ENCODE measurements at places on chromosomes 13 and 19.

GRCh38 chr13:27619728-27620376, 477 bp downstream of the LNX2 start:
- no peak for DNase-seq
- H3K4me1 ChIP-seq, result peaks cover 27% of the 10 kb centered on the region
- H3K27ac ChIP-seq, result peak overlapping the region; percentile 96
- no peaks in the 10 kb centered on the region for H3K27me3 ChIP-seq
- peak overlapping the region; percentile 90 for H3K4me3 ChIP-seq
- H3K36me3 ChIP-seq, result no peaks in the 10 kb centered on the region

DNA sequence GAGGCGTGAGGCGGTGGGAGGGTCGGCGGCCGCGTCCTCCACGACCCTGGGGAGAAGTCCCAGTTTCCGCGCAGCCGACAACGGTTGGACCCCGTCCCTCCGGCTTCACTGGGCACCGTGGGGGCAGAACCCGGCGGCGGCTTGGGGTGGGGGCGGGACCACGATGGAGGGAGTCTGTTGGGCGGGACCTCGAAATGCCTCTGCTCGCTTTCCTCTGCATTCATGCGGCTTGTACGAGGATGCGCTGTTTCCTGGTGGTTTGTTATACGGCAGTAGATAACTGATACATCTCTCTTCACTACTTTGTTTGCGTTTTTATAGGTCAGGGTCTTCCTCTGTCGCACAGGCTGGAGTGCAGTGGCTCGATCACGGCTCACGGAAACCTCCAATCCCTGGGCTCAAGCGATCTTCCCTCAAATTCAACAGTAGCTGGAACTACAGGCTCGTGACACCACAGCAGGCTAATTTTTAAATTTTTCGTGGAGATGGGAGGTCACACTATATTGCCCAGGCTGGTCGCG, 24.6 kb upstream of the ZNF846 start:
- H3K36me3 ChIP-seq, result no peaks in the 10 kb centered on the region
- H3K27ac ChIP-seq, result peak overlapping the region; percentile 95
- no peaks in the 10 kb centered on the region for H3K27me3 ChIP-seq
- peak overlapping the region; percentile 85 for H3K4me3 ChIP-seq

GRCh38 chr19:8684001-8684902, 14.3 kb downstream of the ACTL9 start:
- no peak overlapping the region for H3K27ac ChIP-seq
- H3K4me1 ChIP-seq, result no peaks in the 10 kb centered on the region
- H3K4me3 ChIP-seq, result no peak overlapping the region

- DNase-seq, result no peak
- H3K4me3 ChIP-seq, result no peak overlapping the region
- no peaks in the 10 kb centered on the region for H3K27me3 ChIP-seq
- H3K4me1 ChIP-seq, result no peaks in the 10 kb centered on the region
These were observed 227.5 kb upstream of the SERP2 start for GRCh38 chr13:44146138-44146537.

GRCh38 chr13:37074703-37075102, 15.2 kb upstream of the SUPT20H start:
- H3K4me3 ChIP-seq, result no peak overlapping the region
- no peaks in the 10 kb centered on the region for H3K4me1 ChIP-seq
- DNase-seq, result no peak
- H3K27me3 ChIP-seq, result no peaks in the 10 kb centered on the region
- no peak overlapping the region for H3K27ac ChIP-seq

DNA sequence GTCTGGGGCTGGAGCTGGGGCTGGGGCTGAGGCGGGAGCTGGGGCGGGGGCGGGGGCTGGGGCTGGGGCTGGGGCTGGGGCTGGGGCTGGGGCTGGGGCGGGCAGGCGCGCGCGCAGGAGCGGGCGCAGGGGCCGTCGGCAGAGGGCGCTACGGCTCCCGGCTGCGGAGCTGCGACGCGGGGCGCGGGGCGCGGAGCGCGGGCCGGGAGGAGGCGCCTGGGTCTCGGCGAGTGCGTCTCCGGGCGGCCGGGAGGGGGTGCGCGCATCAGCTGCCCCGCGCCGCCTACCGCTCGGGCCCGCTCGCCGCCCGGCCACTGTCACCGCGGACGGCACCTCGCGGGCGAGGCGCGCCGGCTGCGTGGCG, 422 bp upstream of the MTUS2 start:
- peak overlapping the region; percentile 94 for H3K4me3 ChIP-seq
- peak overlapping the region; percentile 62 for H3K27ac ChIP-seq
- H3K27me3 ChIP-seq, result no peaks in the 10 kb centered on the region
- no peaks in the 10 kb centered on the region for H3K36me3 ChIP-seq

DNA sequence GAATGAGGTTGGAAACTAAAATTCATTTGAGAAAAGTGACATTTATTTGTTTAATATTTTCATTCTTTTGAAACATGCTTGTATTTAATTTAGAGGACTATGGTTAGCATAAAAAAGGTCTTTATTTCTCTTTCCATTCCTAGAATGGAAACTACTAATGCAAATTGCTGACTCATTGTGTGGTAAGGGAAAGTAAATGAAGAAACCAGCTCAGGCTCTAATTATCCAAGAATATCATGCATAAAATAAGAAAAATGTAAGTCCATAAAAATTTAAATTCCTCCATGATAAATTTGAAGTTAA, 777.0 kb upstream of the SLITRK1 start:
- H3K4me1 ChIP-seq, result no peaks in the 10 kb centered on the region
- H3K27me3 ChIP-seq, result no peaks in the 10 kb centered on the region
- DNase-seq, result no peak

- no peaks in the 10 kb centered on the region for H3K36me3 ChIP-seq
- no peak overlapping the region for H3K27ac ChIP-seq
- no peak overlapping the region for H3K4me3 ChIP-seq
- DNase-seq, result no peak
- H3K27me3 ChIP-seq, result no peaks in the 10 kb centered on the region
- no peaks in the 10 kb centered on the region for H3K4me1 ChIP-seq
These were observed 650.7 kb upstream of the KLHL1 start for GRCh38 chr13:70758932-70759331.

DNA sequence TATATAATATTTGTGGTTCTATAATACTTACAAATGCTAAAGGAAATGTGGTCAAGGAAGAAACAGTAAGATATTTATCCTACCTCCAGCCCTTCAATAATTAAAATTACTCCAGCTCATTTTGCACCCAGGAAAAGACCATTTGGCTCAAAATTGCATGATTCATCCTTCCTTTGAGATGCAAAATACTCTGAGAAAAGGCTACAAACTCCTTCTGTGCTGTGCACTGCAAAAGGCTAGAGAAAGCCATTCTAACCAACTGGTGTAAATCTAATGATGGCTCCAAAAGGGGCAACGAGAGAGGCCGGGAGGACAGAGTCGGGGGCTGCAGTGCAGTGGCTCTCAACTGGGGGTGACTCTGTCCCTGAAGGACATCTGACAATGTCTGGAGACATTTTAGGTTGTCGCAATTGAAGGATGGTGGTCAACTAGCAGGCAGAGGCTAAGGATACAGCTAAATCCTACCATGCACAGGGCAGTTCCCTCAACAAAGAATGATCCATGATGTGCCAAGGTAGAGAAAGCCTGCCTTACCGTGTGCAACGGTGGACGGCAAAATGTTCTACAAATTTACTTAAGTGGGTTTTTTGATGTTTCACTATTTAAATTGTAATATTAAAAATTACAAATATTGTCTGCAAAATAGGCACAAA, 32.6 kb downstream of the SLC7A1 start:
- no peak for DNase-seq
- H3K4me1 ChIP-seq, result peaks cover 13% of the 10 kb centered on the region

DNA sequence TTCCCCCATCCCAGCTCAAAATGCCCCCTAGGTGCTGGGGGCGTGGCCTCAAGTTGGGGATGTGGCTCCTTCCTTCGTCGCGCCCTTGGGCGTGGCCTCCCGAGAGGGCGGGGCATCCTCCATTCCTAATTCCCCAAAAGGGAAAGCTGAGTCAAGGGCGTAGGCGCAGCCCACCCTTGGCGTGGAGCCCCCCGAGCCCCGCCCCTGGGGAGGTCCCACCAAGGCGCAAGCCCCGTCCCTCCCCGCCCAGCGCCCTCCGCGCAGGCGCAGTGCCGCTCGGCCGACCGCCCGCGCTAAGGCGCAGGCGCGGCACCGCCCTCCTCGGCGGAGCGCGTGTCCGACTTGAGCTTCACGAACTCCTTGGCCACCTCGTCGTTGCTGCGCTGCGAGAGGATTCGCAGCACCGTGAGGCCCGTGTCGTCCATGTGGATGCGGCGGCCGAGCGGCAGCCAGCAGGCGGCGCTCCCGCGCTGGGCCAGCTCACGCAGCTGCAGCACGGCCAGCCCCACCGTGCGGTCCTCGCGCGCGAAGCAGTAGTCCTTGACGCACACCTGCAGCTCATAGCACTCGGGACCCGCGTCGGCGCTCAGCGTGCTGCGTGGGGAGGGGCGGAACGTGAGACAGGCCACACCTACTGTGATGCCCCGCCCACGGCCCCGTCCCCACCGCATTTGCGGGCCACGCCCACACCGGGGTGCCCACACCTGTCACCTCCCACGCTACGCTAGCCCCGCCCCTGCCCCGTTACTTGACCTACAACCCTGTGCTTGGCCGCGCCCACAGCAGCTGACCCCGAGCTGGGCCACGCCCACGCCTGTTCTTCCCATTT, 50.5 kb downstream of the COLGALT1 start:
- no peaks in the 10 kb centered on the region for H3K36me3 ChIP-seq
- H3K4me1 ChIP-seq, result peaks cover 3% of the 10 kb centered on the region
- peak; percentile 23 for DNase-seq
- no peak overlapping the region for H3K27ac ChIP-seq
- peaks cover 5% of the 10 kb centered on the region for H3K27me3 ChIP-seq
- peak overlapping the region; percentile 66 for H3K4me3 ChIP-seq

DNA sequence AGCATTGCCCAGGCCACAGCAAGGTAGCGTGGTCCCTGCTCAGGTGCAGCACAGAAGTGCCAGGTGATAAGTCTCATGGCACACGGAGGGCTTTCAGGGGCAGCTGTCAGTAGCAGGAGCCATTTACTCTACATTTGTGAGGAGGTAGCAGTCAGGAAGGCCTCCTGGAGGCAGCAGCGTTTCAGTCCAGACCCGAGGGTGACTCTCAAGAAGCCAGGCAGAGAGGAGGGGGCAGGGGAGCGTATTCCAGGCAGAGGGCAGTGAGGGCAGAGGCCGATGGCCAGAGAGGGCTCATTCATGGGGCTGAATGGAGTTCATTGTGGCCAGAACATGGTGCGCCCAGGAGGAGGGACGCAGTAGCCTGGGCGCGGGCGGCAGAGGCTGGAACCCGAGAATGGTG, 8.9 kb downstream of the PIAS4 start:
- no peaks in the 10 kb centered on the region for H3K27me3 ChIP-seq
- no peak overlapping the region for H3K4me3 ChIP-seq
- peaks cover 7% of the 10 kb centered on the region for H3K4me1 ChIP-seq

- no peak overlapping the region for H3K4me3 ChIP-seq
- no peaks in the 10 kb centered on the region for H3K27me3 ChIP-seq
- H3K27ac ChIP-seq, result no peak overlapping the region
- no peaks in the 10 kb centered on the region for H3K4me1 ChIP-seq
These were observed 45.1 kb downstream of the MCF2L start for GRCh38 chr13:113013878-113014751.

DNA sequence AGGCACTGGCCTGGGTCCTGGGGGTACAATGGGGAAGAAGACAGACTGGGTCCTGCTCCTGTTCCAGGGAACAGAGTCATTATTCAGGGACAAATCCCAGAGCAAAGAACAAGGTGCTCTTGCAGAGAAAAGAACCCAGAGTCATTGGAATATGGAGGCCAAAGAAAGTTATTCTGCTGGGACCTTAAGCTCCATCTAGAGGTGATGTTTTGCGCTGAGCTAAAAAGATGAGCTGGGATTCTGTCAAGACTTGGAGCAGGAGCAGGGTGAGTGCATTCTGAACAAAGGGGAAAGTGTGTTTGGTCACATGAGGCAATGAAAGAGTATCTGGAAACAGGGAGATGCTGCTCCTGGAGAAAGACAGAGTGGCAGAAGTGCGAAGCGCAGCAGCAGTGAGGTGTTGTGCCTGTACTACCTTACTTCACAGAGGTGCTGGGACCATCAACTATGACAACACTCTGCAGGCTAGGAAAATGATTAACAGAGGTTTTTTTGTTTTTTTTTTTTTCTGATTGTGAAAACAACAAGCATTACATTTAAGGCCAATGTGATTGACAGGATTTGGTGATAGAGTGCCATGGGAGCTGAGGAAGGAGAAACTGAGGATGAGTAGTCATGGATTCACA, 95.3 kb upstream of the TNFSF11 start:
- H3K4me1 ChIP-seq, result no peaks in the 10 kb centered on the region
- no peak overlapping the region for H3K4me3 ChIP-seq
- no peak overlapping the region for H3K27ac ChIP-seq
- no peaks in the 10 kb centered on the region for H3K27me3 ChIP-seq
- no peaks in the 10 kb centered on the region for H3K36me3 ChIP-seq

DNA sequence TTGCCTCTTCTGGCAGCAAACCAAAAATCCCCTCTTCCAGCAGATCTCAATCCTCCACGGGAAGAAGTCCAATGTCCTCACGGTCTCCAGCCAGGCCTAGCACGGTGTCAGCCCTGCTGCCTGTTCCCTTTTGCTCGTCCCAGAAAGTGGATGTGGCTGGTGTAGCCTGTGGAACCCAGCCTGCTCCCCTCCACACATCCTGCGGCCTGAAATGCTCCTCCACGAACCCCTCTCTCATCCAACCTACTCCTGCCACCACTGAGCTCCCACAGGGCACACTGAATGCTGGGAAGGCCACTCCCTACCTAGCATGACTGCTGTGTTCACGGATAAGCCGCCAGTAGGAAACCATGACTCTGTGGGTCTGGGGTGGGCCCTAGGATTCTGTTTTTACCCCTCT, 3.0 kb downstream of the MBOAT7 start:
- no peaks in the 10 kb centered on the region for H3K27me3 ChIP-seq

DNA sequence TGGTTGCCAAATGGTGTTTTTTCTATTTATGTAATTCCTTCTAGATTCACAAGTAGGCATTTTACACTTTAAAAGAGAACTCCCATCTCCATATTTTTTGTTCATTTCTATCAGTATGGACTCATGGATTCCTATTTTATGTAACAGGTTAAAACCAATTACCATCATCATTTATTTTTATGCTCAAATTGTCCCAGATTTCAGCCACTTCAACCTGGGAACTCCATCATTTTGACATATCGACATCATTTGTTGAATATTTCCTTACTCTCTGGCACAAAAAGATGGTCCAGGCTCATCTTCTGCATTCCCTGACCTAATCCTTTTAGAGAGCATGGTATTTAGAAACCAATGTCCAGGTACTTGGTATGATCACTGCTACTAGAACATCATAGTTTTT, 79.9 kb downstream of the VWA8 start:
- peaks cover 18% of the 10 kb centered on the region for H3K36me3 ChIP-seq
- no peak overlapping the region for H3K4me3 ChIP-seq
- DNase-seq, result no peak
- no peaks in the 10 kb centered on the region for H3K27me3 ChIP-seq
- H3K27ac ChIP-seq, result no peak overlapping the region
